H7 (cell line): ENCODE measurements at places on chromosomes 11 and 22. TPM values are rescaled to one million over a fixed set of nuclear protein-coding genes. Genes with fewer than 3 reads are reported as not detected.

The TMEM132A gene
- 66.0 and 73.9 TPM in 2 replicates for total RNA-seq

The PNPLA2 gene
- total RNA-seq: 15.7 and 28.7 TPM in 2 replicates

The SERGEF gene
- total RNA-seq: 16.5 and 26.3 TPM in 2 replicates

The B3GAT1 gene
- 9.9 and 12.8 TPM in 2 replicates for total RNA-seq

The PIWIL4 gene
- 1.1 and 1.2 TPM in 2 replicates for total RNA-seq

The DNHD1 gene
- 5.9 and 11.2 TPM in 2 replicates for total RNA-seq

The SAA2 gene
- total RNA-seq: not detected in 2 replicates

The DUSP8 gene
- 1.7 and 2.7 TPM in 2 replicates for total RNA-seq

The SELENOO gene
- total RNA-seq: 27.8 and 29.9 TPM in 2 replicates

The OR5B21 gene
- not detected in 2 replicates for total RNA-seq

The HIPK3 gene
- 18.9 and 23.0 TPM in 2 replicates for total RNA-seq

The GLYAT gene
- total RNA-seq: not detected in 2 replicates

The DHCR7 gene
- 123 and 143 TPM in 2 replicates for total RNA-seq

The NPAS4 gene
- 0.04 TPM in 1 of 2 replicates, not detected in the other for total RNA-seq

The POU2F3 gene
- 0.81 TPM in 1 of 2 replicates, not detected in the other for total RNA-seq

The H19 gene
- total RNA-seq: 0.62 and 1.2 TPM in 2 replicates

The OR51B2 gene
- total RNA-seq: not detected in 2 replicates

The NRXN2 gene
- total RNA-seq: 0.85 and 1.9 TPM in 2 replicates

The RAG1 gene
- total RNA-seq: 0.66 and 1.1 TPM in 2 replicates

The CCDC116 gene
- 0.48 and 0.55 TPM in 2 replicates for total RNA-seq

The SHANK2 gene
- total RNA-seq: 9.7 and 14.8 TPM in 2 replicates

The PISD gene
- total RNA-seq: 70.2 and 72.6 TPM in 2 replicates

The AQP11 gene
- total RNA-seq: 1.2 and 2.0 TPM in 2 replicates

The NAGA gene
- total RNA-seq: 30.9 and 44.5 TPM in 2 replicates

The FAT3 gene
- total RNA-seq: 8.5 and 10.7 TPM in 2 replicates

The NTM gene
- 2.7 and 4.7 TPM in 2 replicates for total RNA-seq
